Gastroesophageal sphincter (tissue), 4 donors: ENCODE measurements at places on chromosomes 5 and 9.

- ATAC-seq = no peak
These were observed 27.0 kb downstream of the SUB1 start for GRCh38 chr5:32612134-32612888.

GRCh38 chr5:24854350-24854749 is 209.6 kb upstream of the CDH10 start:
- ATAC-seq = no peak

GRCh38 chr5:122478741-122479442 is 166.9 kb downstream of the SNCAIP start:
- ATAC-seq = no peak

DNA sequence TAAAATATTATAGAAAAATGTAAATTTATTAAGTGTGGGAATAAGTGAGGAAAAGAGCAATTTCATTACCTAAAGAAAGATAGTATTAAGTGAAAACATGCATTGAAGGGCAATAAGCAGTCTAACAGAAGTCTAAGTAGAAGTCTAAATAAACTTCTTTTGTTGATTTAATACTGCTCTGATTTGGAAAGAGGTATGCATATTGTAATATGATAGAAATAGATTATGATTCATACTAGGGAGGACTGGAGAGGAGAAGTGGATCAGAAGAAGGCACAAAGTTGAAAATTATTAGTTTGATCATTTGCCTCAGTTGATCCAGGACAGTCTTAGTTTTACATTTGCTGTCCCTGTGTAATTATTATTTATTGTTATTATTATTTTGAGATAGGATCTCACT is 6.6 kb upstream of the ERBIN start:
- ATAC-seq = no peak

- no peak for ATAC-seq
These were observed at the start of gene DIPK1B for GRCh38 chr9:136711751-136712689. DIPK1B (plus strand) TSS chr9:136712572; CDS start chr9:136712666, 94 bp downstream.

DNA sequence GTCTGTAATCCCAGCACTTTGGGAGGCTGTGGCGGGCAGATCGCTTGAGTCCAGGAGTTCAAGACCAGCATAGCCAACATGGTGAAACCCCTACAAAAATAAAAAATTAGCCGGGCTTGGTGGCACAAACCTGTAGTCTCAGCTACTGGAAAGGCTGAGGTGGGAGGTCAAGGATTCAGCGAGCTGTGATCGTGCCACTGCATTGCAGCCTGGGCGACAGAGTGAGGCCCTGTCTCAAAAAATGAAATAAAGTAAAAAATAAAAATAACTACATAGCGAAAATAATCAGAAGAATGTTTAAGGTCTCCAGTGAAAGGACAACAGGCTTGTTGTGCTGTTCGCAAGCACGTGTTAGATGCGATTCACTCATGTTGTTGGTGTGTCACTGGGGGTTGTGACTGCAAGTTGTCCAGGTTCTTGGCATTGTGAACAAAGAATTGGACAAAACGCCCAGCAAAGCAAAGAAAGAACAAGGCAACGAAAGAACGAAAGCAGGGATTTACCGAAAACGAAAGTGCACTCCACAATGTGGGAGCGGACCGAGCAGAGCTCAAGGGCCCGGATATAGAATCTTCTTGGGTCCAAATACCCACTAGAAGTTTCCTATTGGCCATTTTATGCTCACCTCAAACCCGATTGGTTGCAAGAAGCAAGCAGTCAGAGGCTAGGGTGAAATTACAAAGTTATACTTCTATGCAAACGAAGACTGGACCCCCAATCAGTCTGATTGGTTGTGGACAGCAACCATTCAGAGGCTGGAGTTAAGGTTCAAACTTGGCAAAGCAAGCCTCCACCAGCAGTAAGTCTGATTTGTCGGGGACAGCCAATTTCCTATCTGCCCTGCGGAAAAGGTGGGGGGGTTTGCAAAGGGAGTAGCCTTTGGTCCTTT is 844 bp upstream of the MCCC2 start:
- ATAC-seq = no peak

DNA sequence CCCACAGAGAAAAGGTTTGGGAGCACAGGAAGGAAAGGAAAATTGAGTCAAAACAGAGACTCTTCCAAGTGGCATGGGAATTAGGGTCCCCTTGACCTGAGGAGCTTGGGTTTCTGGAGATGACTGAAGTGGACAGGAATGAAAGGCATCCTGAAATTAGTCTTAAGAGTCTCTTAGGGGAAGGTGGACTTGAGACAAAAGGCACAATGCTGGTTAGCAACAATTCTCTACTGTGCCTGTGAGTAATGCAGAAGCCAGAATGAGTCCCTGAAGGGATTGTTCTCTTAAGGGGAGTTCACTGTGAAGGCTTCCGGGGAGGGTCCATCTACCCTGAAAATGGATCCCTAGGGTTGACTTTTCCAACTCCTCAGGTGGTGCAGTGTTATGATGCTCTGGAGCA is 58.4 kb upstream of the FOXE1 start:
- ATAC-seq = no peak

DNA sequence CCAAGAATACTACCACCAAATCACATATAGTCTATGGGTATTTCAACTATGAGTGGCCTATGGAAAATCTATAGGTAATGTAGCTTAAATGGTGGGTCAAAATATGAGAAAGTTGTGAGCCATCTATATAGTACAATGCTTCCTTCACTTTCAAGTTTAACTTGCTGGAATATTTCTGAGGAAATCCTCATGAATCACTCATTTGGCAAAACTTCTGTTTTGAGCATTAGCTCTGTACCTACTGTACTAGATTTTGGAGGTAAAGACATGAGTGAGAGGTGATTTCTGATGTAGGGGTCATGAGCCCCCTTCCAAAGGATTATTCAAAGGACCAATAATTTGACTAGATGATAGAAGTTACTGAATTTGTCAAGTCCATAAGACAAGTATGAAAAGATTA is 80.6 kb upstream of the DAB2 start:
- no peak for ATAC-seq

DNA sequence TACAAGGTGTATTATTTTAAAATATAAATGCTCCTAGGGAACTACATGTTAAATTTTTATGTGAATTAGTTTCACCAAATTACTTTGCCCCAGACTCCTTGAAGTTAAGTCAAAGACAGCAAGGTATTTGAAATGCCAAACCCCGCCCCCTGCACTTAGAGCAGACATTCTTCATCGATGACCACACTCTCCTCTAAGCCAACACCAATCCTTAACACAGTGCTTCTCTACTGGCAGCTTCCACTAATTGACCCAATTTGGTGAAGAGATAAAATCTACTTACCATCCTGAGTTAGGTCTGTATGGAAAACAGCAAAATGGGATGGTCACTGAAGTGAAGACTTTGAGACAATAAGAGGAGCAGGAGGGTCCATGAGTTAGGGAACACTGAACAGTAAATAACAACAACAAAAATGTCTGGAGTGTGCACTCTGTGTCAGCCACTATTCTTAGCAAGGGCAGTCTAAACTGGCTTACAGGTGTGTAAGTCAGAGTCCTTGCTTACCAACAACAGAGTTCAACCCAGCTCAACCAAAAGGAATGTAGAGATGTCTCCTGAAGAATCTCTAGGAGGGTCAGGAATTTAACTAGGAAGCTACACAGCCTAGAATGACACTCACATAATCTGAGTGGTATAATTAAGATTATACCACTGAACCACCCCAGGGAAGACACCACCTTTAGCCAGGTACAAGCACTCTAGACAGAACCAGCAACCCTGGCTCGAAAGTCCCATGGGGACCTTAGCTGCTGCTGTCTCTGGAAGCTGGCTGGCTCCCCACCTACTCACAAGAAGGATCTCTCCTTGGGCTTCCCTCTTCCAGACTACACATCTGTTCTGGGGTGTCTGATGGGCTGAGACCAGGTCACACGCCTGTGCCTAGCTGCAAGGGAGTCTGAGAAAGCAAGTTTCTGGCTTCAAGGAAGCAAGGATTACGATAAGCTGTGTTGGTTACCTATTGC is 8.8 kb upstream of the UBE2QL1 start:
- no peak for ATAC-seq

DNA sequence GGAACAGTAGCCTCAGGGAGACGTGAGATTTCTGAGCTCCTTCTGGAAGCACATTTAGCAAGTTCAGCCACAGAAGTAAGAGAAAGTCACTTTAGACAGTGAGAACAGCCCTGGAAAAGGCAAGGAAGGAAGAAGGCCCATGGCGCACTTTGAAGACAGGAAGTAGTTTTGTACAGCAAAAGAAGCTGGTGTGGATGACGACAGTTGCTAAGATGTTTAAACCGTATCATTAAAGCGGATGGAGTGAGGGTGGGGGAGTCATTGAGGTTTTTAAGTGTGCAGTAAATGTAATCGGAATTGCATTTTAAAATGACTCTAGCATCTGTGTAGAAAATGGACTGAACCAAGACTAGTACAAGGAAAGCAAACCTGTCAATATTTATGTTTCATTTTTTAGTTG is 15.3 kb upstream of the TRPM3 start:
- ATAC-seq = no peak

DNA sequence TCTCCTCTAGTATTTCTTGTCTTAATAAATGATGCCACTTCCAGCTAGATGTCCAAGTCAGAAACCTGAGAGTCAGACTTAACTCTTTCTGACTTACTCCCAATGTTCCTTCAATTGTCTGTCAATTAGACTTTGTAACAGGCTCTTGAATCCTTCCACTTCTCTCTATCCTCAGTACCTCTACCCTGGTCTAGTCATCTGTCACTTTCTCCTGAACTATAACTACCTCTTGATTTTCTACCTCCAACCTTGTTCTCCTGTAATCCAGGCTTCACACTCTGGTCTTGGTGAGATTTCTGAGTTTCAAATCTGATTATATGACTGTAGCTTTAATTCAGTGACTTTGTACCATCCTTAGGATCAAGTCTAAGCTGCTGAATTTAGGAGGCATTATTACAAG is 64.9 kb downstream of the NDUFAF2 start:
- no peak for ATAC-seq

GRCh38 chr5:147961208-147961749 is 54.9 kb upstream of the C5orf46 start:
- ATAC-seq = no peak

- no peak for ATAC-seq
These were observed 548.8 kb downstream of the EFNA5 start for GRCh38 chr5:107121793-107122519.
